ENCODE measurements at places on chromosomes 1 and 21.

DNA sequence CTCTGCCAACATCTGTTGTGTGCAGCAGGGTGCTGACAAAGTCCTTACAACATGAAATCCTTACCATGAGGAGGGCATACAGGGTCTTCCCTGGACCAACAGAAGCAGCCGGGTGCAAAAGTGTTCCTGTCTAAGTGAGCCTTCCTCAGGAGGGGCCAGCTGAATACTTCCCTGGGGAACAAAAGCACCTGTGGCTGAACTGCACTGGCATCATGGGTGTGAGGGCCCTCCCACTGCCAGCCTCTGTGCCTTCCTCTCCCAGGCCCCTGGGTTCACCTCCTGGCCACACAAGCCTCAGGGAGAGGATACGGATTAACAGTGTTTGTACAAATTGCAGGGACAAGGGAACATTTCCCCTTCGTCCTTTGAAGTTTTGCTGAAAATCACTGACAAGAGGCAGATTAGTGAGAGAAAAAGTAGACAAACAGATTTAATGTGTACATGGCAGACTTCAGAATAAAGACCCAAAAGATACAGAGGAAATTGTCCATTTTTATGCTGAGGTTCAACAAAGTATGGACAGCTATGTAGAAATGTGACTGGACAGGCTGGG is 91.0 kb upstream of the PPM1J start:
- no peak for DNase-seq

- no peak for DNase-seq
Observed at GRCh38 chr1:165543532-165544438, at the start of gene LRRC52. LRRC52 (plus strand) TSS chr1:165544000; CDS start chr1:165544297, 297 bp downstream.

DNA sequence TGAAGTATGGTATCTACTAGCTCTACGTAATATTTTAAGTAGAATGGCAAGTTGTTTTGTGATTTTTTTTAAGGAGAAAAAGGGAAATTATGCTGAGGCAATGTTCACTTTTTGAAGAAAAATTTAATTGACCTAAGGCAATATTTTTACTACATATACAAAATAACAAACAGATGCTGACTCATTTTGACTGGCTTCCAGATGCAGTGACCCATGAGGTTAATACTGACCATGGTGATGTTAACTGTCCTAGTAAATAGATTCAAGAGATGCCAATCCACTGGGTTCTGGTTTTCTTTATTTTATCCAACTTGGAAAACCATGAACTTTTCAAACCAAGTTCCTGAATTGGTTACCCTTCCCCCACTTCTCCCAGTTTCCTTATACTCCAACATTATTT is 154.9 kb downstream of the CRB1 start:
- DNase-seq = no peak

- DNase-seq = no peak
Observed at GRCh38 chr1:101323535-101323934, 86.7 kb downstream of the S1PR1 start.

GRCh38 chr1:80244372-80244771 is 1237.8 kb upstream of the ADGRL4 start:
- no peak for DNase-seq
